ENCODE measurements at places on chromosomes 12 and 14.

GRCh38 chr12:80598004-80598606 lies 109.3 kb upstream of the MYF6 start:
- DNase-seq, result no peak

- no peak for DNase-seq
These were observed 120.1 kb downstream of the BMP4 start for GRCh38 chr14:53836551-53836950.

GRCh38 chr12:88553941-88554658 lies 26.2 kb downstream of the KITLG start:
- DNase-seq, result no peak

DNA sequence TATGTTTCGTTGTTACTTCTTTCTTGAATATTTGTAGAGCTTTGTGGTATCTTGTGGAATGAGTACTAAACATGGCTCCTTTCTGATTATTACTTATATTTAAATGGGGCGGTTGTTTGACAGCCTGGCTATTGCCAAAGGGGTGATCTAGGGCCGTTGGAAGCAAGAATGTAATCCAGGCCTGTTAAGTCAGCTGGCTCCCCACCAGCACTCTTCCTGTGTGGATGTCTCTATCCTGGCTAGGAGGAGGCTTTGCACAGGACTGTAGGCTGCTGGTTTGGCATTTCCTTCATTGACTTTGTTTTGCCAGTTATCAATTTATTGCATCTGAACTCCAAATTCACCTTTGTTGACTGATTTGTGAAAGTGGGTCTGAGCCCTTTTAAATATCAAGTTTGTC lies 5.6 kb downstream of the FAM234B start:
- DNase-seq, result no peak

DNA sequence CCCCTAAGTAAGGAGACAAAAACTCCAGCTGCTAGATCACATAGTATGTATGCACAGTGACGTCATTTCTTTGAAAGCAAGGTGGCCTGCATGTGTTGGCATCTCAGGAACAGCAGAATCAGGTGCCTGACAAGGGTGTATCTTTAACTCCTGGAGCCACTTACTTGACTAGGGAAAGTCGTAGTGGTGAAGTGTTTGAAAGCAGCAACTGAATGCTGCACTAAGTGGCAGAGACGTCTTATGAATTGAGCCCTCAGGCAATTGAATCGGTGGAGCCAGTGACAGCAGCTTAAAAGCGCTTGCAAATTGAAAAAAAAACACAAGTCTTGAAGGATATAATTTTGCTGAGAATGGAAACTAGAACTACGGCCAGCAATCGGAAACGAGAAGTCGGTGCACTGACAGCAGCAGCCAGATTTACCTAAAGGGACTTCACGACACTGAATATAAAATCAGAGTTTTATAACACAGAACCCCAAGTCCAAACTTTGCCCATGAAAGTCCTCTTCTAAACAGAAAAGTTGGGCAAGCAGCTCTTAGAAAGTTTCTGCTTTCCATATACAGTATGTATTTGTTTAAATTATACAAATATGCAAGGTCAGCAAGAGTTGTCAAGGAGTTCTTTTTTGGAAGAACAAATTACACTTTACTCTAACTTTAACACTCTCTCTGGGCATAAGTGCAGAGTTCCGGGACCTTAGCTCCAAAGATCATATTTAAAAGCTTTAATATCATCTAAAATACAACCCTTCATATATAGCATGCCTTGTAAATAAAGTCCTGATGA lies 1.1 kb downstream of the IGF1 start:
- DNase-seq, result no peak

- peak; percentile 15 for DNase-seq
These were observed 37.8 kb downstream of the CCDC92 start for GRCh38 chr12:123934829-123935228.

Data from inflammatory macrophage treated with lipopolysaccharide for 4 hours (primary cell).